NCI-H2227 treated with DMSO at 0.1 percent for 48 hours (cell line): ENCODE measurements at places on chromosomes 3 and 15.

DNA sequence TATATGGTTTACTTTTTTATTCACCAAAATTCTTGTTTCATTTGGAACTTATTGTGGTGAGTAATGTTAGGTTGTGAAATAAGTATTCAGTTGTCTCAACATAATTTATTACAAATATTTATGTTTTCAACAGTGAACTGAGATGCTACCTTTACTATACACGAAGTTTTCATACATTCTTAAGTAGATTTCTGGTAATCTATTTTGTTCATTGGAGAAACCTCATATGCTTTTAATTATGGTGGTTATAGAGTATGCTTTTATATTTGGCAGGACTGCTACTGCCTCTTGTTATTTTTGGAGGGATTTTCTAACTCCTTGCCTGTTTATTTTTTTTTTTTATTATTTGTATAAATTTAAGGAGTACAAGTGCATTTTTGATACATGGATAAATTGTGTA lies 253.1 kb downstream of the NLGN1 start:
- no peak for DNase-seq

DNA sequence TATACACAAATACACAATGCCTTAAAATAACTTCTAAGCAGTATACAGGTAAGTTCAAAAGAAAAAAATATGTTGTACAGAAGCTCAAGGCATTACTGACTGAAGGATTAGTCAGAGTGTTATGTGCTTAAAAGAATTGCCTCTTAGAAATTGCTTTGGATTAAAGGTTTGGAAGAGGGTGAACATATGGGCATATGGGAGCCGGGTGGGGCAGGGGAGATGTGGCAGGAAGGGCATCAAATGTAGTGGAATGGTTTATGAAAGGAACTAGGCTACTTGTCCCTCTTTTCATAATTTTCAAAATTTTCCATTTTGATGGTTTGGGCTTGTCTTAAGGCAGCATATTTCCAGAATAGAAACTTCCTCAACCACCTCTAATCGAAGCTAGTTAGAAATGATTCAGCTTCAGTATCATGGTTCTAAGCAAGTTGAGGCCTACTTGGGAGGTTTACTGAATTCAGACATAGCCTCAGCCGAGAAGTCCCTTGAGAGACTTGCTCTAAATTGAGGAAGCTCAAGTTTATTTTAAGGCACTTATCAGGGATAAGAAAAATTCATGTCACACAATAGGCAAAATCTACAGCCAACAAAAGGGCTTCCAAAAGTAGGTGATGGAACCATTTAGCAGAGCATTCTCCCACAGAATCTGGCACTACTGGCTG lies 10.1 kb upstream of the GOLGB1 start:
- DNase-seq, result no peak

DNA sequence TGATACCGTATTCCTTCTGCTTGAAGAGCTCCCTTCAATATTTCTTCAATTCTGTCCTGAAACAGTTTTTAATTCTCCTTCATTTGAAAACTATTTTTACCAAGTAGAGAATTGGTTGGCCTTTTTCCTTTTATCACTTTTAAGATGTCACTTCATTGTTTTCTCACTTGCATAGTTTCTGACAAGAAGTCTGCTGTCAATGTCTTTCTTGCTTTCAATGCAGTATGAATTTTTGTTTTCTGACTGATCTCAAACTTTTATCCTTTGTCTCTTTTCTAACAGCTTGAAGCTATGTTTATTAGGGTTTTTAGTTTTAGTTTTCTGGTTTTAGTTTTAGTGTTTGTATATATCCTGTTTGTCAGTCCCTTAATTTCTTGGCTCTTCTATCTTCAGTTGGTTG lies 364.8 kb upstream of the TPRG1 start:
- no peak for DNase-seq

DNA sequence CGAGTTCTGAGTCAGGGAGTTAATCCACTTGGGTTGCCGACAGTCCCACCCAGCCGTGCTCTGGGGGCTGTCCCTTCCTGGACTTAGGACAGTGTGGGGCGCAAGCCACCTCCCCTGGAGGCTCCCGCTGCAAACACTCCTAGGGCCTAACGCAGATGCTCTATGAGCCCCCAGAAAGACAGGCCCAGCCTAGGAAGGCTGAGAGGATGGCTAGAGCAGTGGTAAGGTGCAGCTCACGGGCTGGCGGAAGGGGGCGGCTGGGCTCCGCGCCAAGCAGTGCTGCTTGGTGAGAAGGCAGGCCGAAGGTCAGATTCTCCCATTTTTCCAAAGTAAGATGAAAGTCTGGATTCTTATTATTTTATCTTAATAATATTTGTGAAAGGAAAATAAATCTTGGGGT lies 84.6 kb upstream of the ALDH1L1 start:
- no peak for DNase-seq

DNA sequence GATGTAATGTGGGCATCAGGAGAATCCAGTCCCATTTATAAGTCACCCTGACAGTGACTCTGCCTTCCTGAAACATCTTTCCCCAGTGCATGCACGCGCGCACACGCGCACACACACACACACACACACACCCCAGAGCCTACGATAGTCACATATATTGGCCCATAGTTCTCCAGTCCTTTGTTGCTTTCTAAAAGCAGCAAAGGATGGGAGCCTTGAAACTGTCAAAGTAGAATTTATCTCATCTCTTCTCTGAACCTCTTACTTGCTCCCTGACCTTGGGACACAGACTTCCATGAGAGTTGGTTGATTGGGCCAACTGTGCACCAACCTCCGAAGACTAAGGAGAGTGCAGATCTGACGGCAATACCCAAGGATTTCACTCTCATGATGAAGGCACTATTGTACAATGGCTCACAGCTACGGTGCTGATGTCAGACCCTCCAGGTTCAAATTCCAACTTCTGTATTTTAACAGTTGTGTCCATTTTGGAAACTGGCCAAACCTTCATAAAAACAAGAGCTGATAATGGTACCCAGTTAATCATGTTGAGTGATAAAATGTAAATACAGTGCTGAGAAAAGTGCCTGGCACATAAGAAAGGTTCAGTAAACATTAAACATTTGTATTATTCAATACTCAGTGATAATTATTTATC lies 8.3 kb downstream of the CPA3 start:
- DNase-seq, result no peak

DNA sequence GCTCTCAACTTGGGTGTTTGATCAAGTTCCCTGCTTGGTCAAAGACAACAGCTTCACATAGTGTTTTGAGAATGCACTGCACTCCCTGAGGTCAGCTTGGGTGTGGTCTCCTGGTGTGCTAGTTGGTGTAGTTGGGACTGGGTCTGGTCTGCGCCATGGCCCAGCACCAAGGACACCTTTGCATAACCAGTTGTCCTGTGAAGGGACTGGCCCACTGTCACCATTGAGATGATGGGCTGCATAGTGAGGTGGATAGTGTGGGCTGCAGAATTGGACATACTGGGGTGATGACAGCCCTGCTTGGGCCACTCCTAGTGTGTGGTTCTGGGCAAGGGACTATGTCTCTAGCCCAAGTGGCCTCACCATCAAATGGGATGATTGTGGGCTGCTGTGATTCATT lies 9.5 kb downstream of the RPSA start:
- DNase-seq, result no peak

DNA sequence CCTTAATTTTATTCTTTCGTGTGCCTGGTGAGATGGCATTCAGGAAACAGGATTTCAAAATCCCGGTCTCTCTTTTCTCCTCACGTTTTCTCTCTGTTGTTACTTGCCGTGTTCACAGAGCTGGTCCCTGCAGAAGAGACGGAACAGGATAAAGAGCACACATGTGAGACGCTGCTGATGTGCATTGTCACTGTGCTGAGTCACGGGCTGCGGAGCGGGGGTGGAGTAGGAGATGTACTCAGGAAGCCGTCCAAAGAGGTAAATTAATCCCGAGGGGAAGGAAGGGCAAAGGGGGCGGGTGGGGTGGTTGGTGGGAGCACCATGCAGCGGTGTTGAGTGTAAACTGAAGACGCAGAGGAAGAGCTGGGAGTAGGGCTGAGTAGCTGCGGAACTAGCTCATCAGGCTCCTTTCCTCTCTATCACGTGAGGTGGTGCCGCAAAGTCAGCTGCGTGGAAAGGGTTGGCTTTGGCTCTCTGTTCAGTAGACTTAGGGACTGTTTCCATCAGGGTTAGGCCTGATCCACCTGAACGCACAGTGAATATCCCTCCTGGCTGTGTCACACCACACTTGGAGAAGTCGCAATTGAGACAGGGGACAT lies 164.8 kb upstream of the BHLHE40 start:
- DNase-seq, result no peak

DNA sequence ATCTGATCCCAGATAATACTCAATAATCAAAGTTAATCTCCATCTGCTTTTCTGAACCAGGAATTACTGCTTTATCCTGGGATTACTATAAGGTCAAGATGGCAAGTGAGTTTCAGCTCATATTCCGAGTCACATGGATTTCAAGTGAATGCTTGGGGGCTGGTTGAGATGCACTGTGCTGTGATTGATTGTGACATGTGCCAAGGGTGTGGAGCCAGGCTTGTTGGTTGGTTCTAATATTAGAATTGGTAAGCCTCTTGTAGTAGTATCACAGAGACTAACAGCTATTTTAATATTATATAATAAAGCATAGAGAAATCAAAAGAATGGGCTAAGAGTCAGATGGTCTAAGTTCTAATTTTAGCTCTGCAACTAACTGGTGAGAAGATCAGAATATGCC lies 74.2 kb upstream of the ICE2 start:
- DNase-seq, result no peak

GRCh38 chr15:89095073-89095472 lies 6.8 kb downstream of the ABHD2 start:
- DNase-seq, result no peak

DNA sequence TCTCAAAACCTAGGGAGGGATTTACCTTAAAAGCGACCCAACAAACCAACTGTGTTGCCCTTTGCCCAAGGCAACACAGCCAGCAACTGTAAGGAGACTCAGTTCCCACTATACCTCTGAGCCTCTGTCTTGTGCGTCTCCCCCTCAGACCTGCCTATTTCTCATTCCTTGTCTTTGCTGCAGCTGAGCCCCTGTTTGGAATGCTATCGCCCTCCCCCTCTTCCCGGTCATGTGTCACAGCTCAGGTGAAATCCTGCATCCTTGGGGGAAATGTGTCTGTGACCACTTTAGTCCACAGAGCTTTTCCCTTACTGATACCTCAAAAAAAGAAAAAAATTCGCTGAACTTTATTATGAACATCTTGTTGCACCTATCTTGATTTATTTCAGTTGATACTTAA lies 52.0 kb upstream of the LRIG1 start:
- no peak for DNase-seq

- no peak for DNase-seq
Observed at GRCh38 chr3:177141899-177142646, 55.2 kb downstream of the TBL1XR1 start.

GRCh38 chr15:48479751-48480150 lies 148.5 kb downstream of the DUT start:
- DNase-seq, result no peak

- no peak for DNase-seq
Observed at GRCh38 chr3:10786640-10787039, 29.4 kb upstream of the SLC6A11 start.

DNA sequence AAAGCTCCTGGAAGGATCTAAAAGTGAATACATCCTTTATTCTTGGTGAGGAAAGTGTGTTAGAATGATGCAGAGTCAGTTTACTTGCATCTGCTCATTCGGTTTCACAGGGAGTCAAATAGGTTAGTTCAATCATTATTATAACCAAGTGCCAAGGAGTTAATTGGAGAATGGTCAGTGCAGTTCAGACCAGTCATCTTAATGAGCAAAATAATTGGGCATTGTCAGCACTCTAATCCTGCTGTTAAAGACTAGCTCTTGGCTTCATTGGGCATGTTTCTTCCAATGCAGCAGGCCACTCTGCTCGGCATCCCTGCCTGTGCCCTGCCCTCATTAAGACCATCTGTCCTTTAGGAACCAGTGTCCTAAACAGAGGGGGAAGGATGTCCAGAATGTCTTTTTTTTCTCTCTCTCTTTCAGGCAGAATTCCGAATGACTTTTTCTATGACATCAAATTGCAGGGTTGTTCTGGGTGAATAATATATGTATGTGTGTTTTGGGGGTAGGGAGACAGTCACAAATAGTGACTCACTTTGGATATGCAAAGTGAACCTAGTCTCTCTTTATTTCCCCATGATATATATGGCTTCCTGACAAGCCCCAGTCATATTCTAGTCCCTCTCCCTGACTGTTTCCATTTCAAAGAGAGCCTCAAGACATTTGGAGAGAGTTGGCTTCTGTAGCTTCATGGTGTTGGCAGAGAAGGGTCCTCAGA lies 205.4 kb upstream of the TRIM42 start:
- DNase-seq, result no peak

DNA sequence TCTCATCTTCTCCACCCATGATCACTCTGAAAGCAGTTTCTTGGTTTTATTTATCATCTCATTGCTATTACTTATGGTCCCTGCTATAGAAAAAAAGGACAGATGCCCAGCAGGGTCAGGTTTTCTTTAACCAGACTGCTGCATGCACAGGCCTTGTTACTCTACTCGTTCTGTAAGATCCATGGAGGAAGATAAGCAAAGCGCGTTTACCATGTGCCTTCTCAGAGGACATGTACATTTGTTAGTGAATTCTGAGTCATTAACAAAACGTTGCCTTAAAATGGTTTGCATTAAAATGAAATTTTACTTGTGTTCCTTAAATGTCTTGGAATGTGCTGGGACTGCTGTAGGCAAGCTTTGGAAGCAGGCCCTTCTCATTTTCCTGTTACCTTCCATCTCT lies 657.3 kb upstream of the KCNMB2 start:
- no peak for DNase-seq

DNA sequence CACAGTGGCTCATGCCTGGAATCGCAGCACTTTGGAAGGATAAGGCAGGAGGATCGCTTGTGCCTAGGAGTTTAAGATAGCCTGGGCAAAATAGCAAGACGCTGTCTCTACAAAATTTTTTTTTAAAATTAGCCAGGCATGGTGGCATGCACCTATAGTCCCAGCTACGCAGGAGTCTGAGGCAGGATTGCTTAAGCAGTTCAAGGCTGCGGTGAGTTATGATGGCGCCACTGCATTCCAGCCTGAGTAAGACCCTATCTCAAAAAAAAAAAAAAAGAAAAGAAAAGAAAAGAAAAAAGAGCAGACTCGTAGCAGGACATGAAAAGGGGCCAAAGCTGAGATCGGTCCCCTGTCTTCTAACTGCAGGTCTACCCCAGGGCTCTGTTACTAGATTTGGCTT lies 18.9 kb downstream of the SRGAP3 start:
- DNase-seq, result no peak

GRCh38 chr15:29835301-29835700 lies 13.0 kb upstream of the TJP1 start:
- DNase-seq, result no peak
